ENCODE measurements at places on chromosomes 6 and 20.

- no peak for DNase-seq
Measured at GRCh38 chr20:49750611-49751396, 37.1 kb upstream of the B4GALT5 start.

DNA sequence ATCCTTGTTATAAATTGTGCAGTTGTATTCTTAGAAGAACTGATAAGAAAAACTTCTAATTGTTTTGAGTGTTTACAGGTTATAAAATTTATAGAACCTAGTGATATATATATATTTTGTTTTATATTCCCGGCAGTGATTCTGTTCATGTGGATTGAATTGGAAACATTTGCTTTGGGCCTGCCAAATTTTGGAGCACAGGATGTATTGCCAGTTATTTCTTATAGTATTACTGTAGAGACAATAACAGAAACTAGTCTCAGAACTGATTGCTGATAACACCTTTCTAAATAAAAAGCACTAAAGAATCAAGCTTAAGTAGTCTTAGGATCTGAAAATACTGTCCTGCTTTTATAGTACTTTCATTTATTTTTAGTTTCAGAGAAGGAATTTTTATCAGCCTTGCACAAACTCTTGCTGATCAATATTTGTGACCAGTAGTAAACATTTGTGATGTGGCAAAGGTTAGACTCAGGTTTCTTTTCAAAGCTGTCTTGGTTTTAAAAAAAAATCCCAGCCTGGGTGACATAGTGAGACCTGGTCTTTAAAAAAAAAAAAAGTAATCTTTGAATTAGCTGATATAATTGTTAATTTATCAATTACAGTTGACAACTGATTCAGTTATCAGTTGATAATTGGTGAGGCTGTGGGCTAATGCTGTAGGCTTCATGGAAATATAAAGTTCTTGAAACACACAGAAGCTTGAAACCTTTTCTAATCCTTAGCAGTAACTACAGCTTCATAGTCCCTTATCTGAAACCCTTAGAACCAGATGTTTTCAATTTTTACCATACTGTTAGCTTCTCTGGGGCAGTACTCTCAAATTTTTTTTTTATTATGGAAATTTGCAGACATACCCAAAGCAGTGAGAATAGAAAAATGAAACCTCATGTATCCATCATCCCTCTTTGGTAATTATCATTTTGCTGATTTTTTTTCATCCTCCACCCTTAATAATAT lies 42.4 kb downstream of the RNGTT start:
- no peak for DNase-seq

DNA sequence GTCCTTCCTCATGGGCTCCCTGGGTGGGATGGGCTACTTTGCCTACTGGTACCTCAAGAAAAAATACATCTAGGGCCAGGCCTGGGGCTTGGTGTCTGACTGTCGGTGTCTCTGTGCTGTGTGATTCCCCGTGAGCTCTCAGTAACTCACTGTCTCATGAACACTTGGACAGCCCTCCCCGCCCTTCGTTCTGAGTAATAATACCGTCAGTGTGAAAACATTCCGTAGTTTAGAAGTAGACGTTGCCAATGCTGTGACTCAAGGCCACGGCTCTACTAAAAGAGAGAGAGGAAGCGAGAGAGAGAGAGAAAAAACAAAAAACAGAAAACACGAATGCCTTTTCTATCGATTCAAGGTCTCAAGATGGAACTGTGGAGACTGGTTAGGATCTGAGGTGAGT lies 31.8 kb downstream of the FITM2 start:
- no peak for DNase-seq

DNA sequence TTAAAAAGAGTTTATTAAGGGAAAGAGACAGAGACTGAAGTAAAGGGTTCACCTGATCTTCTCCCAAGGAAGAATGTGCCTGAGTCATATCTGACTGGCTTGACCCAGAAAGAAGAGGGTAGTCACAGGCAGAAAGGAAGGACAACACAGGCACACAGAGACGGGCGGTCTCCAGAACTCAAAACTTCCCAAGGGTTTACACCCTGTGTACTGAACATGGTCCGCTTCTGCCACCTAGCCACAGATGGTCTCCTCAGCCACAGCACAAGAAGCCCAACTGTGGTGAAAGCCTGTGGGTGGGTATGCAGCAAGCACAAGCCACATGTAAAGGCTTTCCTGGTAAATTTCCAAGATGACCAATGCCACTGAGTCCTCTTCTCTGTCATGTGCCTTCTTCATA lies 17.2 kb downstream of the UNC5CL start:
- no peak for DNase-seq

GRCh38 chr6:90484903-90485302 lies 102.0 kb downstream of the MAP3K7 start:
- DNase-seq: no peak

DNA sequence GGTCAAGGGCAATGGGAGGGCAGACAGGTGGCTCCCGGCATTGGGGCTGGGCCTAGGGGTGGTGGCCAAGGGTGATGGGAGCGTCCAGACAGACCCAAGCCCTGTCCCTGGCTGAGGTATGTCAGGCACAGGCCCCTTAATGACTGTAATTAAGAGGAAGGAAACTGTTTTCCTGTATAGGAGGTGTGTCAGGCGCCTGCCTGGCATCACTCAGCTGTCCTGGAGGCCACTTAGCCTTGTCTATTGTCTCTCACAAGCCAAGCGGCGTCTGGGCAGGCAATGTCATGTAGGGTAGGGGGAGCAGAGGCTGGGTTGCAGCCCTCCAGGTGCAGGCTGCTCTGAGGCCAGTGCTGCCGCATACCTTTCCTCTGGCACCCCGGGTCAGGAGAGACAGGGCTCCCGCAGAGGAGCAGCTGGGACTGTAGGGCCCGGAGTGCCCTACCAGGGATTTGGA lies 3.9 kb upstream of the FAM83C start:
- no peak for DNase-seq

- DNase-seq: peak; percentile 12
Measured at GRCh38 chr6:161080263-161080970, 88.8 kb downstream of the MAP3K4 start.

DNA sequence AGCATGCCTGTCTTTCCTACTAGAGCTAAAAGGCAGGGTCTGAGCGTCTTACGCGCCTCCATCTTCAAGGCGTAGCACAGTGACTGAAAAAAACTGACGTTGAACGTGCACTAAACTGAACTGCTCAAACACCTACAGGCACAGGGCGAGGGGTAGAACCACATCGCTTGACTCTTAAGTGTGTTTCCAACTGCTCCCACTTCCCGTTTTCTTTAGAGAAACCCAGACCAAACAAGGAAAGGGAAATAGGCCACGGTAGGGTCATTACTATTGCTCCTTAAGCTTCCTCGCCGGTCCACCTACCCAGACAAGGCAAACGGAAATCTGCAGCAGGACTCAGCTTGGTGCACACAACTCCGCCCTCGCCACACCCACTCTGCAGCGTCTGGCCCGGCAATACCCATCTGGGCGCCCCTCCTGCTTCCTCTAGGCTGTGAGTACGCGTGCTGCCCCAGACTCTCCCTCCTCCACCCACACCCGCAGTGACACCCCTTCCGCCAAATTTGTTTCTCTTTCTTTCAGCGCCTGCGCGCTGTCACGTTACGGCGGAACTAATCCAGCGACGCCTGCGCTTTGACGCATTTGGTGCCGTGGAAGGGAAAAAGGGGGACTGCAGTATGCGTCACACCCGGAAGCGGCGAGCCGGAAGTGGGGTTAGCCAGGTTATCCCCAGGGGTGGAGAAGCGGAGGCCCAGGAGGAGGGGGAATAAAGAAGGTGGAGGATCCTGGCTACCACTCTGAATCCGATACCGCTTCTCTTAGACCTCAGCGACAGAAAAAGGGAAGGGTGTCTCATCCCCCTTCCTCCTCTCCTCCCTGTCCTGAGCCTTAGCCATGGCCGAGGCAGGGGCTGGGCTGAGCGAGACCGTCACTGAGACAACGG lies at the start of gene PPP1R11:
Gene PPP1R11 (plus strand): TSS at position 622 of the 883 bp plus-strand sequence. CDS start 213 bp downstream, at position 835.
- DNase-seq: peak; percentile 99

- DNase-seq: no peak
Measured at GRCh38 chr6:56242346-56242745, 5.0 kb downstream of the COL21A1 start.

DNA sequence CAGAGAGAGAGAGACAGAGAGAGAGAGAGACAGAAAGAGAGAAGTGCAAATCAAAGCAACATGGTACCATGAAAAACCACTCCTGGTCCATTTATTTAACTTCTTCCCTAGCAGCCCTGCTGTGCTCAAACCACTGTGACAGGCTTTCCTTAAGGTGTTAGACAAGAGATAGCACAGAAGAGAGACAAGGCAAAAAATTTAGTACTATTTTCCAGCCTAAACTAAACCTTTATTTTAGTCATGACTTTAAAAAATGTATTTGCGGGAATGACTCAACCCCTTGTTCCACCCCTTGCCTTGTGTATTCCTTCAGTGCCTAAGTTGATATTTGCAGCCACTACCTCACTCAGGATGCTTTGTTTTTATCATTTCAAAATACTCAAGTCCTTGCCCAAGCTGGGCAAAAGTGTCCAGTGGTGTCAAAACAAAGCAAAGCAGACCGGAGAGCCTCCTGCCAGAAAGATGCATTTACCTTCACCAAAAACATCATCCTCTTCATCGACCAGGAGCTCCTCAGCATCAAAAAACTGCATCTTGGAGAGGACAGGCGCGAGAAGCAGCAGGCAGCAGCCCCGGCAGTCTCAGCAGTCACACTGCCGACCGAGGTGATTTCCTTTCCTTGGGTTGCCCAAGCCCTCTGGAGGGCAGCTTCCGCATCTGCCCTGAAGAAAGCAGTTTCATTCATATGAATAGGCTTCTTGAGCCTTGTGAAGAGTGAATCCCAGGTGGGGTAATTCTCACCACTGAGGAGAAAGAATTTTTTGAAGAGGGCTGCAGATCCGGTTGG lies at the start of gene RIPOR2:
Gene RIPOR2 (minus strand): TSS at position 595 of the 787 bp plus-strand sequence. CDS start 62 bp downstream, at position 533.
- DNase-seq: peak; percentile 86

- DNase-seq: no peak
Measured at GRCh38 chr6:147141711-147142308, 62.4 kb upstream of the STXBP5 start.

GRCh38 chr20:29687438-29687837 lies 1570.0 kb upstream of the DEFB115 start:
- no peak for DNase-seq

DNA sequence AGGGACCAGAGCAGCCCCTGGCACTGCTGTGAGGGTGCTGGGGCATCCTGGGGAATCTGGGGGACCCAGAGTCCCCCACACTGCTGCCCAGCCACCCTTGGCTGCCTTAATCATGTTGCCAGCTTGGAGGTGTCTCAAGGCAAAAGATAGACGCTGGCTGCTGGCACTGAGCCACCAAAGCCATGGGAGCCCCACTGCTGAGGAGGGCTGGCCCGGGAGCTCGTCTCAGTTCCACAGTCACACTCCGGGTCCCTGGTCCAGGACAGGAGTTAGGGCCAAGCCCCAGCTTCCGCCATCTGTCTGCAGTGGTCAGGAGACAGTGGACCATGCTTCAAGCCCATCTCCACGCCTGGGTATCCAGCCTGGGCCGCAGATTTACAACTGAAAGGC lies 41.0 kb upstream of the HMGA1 start:
- no peak for DNase-seq

- no peak for DNase-seq
Measured at GRCh38 chr6:100177956-100178355, 183.9 kb upstream of the MCHR2 start.

DNA sequence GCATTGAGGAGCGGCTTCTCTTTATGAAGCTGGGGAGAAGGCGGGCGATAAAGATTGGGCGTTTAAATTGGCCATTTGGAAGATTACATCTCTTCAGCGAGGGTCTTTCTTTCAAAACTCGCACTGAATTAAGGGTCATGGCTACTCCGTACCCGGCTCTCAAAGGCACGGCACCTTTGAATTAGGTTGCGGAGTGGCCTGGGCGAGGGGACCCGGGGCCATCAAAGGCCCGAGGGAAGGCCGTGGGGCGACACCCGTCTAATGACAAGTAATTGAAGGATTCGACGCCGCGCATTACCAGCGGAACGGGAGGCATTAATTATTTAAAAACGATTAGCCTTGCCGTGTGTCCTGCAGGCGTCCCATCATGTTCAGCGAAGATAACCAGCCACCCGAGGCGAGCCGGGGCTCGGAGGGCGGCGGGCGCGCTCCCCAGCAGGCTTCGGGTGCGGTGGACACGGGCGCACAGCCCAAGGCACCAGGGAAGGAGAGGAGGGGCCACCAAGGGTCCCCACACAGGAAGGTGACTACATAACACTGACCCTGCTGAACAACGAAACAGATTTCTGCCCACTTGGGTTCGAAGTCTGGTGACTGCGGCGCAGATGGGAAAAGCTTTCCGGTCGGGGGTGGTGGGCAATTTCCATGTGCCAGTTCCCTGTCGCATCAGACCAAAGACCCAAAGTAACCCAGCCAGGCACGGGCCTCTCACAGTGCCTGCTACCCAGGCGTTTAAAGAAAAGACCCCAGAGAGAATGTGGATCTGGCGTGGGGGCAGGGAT lies 7.4 kb downstream of the FOXA2 start:
- DNase-seq: no peak

DNA sequence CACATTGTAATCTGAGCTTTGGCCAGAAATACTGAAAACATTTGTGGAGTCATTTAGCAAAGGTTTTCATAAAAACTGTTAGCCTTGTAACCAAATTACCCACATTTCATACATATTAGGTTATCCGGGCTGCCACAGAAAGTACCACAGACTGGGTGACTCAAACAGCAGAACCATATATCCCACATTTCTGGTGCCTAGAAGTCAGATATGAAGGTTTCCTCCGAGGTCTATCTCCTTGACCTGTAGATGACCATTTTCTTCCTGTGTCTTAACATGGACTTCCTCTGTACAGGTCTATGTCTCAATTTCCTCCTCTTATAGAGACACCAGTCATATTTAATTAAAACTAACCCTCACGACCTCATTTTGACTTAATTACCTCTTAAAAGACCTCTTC lies 49.5 kb upstream of the SMIM28 start:
- no peak for DNase-seq

DNA sequence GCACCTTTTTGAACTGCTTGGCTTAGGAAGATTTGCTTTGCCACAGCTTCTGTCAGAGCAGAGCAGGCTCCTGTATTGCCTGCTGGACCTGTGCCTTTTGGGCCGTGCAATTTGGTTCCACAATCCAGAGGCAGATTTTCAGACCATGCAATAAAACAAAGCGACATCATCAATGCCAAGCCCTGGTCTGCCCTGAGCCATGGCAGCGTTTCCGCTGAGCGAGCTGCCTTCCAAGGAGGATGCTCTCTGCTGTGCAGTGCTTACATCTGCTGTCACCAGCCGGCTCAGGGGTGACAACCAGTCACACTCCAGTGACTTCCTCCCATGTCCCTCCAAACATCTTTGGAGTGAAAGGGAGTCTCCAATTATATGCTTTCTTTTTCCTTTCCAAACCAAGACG lies 282.2 kb downstream of the CDH26 start:
- DNase-seq: no peak

DNA sequence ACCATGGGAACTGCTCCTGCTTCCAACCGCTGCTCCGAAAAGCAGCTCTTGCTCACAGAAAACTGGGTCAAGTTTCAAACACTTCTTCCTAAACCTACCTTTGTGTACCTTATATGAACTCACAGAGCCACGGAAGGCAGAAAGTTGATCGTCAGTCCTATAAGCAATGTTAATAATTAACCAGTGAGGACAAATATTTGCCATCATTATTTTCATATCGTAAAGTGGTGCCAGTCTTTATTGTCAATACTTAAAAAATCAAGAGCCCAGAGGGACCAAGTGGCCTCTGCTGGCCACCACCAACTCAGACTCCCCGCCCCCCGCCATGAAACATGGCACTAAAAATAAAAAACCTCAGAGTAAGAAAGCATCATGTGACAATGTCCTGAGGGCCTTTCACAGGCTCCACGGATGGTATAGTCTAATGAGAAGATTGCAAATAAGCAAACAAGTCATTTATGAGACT lies 9.1 kb upstream of the PBOV1 start:
- no peak for DNase-seq

GRCh38 chr20:1895674-1896483 lies 672 bp downstream of the SIRPA start:
- no peak for DNase-seq

Measured in CD4-positive, alpha-beta T cell treated with Interleukin-6 at 100 ng/mL for 8 hours (primary cell).